Caco-2 (cell line): ENCODE measurements at places on chromosomes 7 and 10.

GRCh38 chr10:61634746-61635145 is 28.0 kb upstream of the CABCOCO1 start:
- DNase-seq: no peak

DNA sequence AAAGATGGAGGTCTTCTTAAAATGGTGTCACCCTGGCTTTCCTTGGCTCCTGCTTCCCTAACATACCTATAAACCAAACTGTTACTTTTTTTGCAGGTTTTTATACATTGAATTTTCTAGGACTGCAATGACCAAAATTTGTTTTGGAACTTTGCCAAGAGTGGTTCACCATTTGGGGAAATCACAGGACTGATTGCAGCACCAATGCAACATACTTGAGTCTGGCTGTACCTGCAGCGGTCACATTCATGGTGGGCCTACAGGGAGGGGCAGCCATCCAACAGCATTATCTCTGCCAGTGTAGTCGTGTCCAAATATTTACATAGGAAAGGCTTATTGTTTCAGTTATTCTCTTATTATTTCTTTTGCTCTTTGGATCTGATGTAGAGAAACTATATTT is 69.0 kb downstream of the HACD1 start:
- no peak for DNase-seq

DNA sequence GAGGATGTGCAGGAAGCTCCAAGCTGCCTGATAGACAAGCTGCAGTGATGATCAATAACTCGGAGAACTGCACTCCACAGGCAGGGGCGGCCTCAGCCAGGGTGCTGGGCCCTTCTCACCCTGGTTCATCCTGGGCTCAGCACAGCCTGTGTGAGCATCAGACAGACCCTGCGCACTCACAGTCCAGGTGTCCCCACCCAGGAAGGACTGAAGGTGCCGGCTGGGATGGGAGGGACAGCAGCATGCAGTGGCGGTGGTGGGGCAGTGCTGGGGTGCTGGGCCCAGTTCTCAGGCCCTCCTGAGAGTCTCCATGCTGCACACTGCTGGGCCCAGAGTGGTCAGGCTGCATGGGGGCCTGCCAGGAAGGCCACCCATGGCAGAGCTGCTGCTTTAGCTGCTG is 74.1 kb downstream of the ITIH5 start:
- DNase-seq: no peak

- DNase-seq: peak; percentile 76
These were observed 31.9 kb upstream of the GUSB start for GRCh38 chr7:66013938-66014337.

GRCh38 chr7:105210721-105211205 is 178.0 kb downstream of the SRPK2 start:
- no peak for DNase-seq

DNA sequence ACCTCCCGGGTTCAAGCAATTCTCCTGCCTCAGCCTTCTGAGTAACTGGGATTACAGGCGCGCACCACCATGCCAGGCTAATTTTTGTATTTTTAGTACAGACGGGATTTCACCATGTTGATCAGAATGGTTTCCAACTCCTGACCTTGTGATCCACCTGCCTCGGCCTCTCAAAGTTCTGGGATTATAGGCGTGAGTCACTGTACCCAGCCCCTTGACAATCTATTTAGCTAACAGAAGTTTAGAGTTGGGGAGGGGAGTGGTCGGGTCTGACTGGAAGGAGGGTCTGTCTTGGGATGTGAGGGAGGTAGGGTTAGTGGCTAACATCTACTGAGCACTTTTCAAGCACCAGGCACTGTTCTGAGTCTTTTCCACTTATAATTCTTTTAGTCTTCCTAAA is 27.0 kb upstream of the ZCCHC24 start:
- no peak for DNase-seq

GRCh38 chr7:105940109-105940508 is 23.0 kb upstream of the CDHR3 start:
- peak; percentile 46 for DNase-seq

DNA sequence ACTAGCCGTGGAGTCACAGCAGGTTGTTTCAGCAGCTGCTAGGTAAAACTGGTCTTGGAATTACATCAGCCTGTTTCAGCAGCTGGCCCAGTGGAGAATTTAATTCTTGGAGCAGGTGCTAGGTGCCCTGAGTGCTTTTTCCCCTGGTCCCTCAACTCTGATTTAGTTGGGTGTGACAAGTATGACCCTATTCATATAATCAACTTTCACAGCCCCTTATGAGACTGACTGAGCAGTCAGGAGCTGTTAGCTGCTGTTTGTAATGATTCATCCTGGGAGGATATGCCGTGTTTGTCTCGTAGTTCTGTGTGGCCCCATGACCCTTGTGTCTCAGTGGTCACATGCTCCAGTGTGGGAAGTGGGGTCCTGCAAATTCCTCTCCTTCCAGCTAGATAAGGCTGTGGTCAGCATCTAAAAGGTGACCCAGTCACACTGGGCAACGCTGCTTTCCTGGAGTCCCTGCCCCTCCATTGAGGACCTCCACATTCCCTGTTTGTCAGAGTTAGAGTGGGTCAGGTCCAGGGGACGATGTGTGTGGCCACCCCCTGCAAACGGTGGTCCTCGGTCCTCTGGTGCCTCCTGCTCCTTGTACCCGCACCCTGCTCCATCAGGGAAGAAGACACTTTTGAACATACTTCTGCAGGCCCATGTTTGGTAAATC is 28.3 kb downstream of the TBATA start:
- DNase-seq: no peak

GRCh38 chr10:16777473-16778370 is 39.5 kb downstream of the RSU1 start:
- DNase-seq: peak; percentile 49

DNA sequence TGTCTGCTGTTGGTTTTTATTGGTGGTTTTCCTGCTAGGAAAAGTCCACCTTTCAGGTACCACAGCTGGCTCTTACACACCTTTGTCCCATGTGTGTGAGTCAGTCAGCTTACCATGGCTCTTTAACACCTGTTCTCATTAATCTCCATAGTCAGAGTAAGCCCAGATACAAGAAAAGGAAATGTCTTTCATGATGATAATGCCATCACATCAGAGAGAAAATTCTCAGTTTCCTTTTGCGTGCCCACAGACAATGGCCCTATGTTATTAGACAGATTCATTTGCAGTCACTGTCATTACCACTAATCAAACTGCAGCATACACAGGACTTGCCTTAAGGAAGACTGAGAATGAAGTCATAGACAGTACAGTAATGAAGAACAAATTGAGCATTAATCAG is 1583.6 kb upstream of the LRRTM3 start:
- no peak for DNase-seq

DNA sequence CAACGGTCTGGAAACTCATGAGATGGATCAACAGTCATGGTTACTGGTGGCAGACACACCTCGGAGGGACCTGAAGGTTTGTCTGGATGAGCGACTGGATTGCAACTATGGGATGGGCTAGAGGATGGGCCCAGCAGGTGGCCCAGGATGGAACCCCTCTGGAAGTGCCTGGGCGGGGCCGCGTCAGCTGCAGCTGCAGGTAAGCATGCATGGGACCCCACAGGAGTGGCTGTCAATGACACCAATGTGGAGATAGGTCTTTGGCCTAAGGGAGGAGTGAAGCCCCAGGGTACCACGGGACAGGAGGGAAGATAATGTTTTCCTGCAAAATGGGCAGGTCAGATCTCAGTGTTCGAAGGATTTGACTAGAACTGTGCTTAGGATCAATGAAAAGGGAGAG is 103.4 kb downstream of the LANCL2 start:
- DNase-seq: no peak

DNA sequence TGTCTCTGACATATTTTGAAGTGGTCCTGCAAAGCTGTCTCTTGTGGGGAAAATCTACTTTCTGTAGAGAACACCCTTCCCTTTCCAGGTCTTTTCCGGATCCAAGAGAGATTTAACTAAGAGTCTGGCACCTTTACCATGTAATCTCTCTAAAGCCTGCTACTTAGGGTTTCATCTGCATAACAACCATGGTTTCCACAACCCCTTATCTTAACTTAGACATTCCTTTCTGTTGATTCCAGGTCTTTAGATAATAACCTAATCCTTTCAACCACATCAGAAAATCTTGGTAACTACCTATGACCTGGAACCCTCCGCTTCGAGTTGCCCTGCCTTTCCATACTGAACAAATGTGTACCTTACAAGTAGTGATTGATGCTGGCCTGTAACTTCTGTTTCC is 243.6 kb upstream of the PTER start:
- DNase-seq: no peak

- DNase-seq: no peak
These were observed 81.8 kb downstream of the THSD7A start for GRCh38 chr7:11750191-11750590.

GRCh38 chr10:112844681-112845544 is 105.1 kb upstream of the TCF7L2 start:
- DNase-seq: no peak

DNA sequence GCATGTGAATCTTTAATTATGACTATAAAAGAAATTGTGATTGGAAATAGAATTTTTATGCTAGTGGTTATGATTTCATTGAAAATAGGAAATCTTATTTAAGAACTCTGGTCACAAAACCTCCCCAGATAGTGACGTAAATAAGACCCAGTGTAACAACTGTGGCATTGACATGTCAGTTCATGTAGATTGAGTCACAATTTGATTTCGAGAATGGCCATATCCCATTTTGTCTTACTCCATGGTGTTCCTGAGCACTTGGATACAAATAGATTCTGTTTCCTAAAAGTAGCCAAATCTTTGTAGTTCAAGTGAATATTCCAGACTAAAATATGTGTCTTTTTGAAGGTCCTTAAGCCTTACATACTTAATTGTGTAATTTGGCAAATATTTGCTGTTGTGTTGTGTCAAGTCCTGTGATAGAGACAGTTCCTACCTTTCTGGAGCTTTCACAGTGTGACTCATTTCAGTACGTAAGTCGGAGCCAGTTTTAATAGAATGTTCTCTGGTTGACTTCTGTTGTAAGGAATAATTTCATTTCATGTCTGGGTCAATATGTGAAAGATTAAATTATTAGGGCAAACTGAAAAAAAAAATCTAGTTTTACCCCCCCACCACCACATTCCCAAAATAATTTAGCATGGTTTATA is 37.1 kb upstream of the TOMM7 start:
- DNase-seq: no peak

- DNase-seq: no peak
These were observed 141.9 kb upstream of the KLF14 start for GRCh38 chr7:130875901-130876300.

DNA sequence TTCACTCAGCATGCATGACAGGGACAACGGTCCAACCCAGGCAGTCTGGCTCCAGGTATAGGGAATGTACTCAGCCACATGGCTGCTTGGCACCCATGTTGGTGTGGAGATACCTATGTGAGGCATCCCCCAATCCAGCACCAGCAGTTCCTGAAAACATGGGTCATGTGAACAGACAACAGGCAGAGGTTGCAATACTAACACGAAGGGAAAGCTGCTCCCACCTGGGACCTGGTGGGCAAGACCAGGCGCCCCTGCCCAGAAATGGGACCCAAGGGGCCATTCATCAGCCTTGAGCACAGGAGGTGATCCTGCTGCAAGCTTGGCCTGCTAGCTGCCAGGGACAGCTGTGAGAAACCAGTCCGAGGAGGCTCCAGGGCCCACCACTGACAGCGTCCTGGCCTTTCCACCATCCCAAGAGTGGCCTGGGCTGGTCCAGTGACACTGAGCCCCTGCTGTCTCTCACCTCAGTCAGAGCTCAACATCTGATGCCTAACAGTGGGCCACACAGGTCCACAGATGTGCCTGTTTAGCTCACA is 142.3 kb downstream of the ARHGAP22 start:
- no peak for DNase-seq

DNA sequence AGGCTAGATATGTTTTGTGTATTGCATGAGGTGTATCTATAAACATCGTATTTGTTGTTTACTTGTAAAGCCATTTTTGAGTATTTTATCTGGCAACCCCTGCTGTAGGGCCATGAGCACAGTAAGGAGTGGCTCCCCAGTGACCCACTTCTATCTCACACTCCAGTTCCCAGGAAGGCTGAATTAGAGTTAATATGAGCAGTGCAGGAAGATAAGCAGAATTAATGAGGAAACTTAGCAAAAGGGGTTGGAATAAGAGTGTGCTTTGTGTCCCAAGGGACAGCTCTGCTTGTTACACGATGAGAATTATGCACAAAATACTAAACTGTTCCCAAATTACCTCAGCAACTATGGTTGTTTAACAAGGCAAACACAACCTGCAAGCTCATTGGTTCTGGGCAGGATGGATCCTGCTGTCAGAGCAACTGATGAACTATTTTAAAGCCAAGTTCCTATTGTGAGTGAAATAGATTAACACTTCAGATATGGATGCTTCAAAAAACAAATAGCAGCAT is 1005.8 kb downstream of the NRG3 start:
- no peak for DNase-seq
